Lower lobe of right lung (tissue), 2 donors: ENCODE measurements at places on chromosomes 1 and 21. TPM values are rescaled to one million over a fixed set of nuclear protein-coding genes. Genes with fewer than 3 reads are reported as not detected.

The ZNF683 gene
- total RNA-seq = 1.2 TPM

DNA sequence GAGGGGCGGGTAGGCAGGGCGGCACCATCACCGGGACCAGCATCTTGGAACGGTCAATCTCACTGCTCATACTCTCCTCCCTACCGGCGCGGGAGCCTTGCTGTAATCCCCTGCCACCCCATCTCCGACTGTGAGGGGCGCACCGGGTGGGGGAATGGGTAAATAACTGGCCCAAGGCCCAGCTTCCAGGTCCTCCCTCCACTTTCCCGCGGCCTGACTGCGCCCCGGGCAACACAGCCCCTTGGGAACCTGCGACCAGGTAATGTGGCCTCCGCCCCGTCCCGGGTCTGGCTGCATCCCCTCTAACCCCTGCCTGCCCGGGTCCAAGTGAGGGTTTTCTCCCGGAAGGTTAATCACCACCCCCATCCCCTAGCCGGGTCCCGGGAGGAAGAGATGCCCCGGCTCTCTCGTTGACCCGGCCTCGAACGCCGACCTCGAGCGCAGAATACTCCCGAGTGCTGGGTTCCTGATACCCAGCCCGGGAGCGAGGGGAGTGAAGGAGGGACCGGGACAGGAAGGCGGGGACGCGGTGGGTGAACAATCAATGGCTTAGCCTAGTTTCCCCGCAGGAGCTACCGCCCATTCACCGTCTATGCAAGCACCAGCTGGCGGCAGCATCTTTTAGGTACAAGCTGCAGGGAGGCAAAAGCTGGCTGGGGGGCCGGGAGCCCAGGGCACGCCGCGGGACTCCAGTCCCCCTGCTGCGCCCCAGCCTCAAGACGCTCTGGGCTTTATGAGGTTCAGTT lies 5.9 kb upstream of the LHX9 start:
- DNase-seq = peak; percentile 34

GRCh38 chr1:201593200-201593921 lies 54.4 kb downstream of the NAV1 start:
- peak; percentile 34 for DNase-seq

The OR2T2 gene
- not detected for total RNA-seq

- no peak for DNase-seq
Observed at GRCh38 chr1:228691926-228692325, 43.4 kb upstream of the RHOU start.

GRCh38 chr1:3236361-3236760 lies 167.4 kb downstream of the PRDM16 start:
- no peak for DNase-seq

- no peak for DNase-seq
Observed at GRCh38 chr1:159866905-159867663, 4.6 kb upstream of the VSIG8 start.
